Neural cell (in vitro differentiated cells): ENCODE measurements at places on chromosomes 7 and 10. TPM values are rescaled to one million over a fixed set of nuclear protein-coding genes. Genes with fewer than 3 reads are reported as not detected.

BICC1 gene
- polyA plus RNA-seq, result 7.6 and 10.8 TPM in 2 replicates

FAM25G gene
- polyA plus RNA-seq, result not detected in 2 replicates

FAM25C gene
- not detected in 2 replicates for polyA plus RNA-seq

LYZL1 gene
- not detected in 2 replicates for polyA plus RNA-seq

UPK3B gene
- 0.88 TPM in 1 of 2 replicates, not detected in the other for polyA plus RNA-seq
